Bronchus fibroblast of lung (primary cell): ENCODE measurements at places on chromosomes 13 and 19. TPM values are rescaled to one million over a fixed set of nuclear protein-coding genes. Genes with fewer than 3 reads are reported as not detected.

The MKNK2 gene
- total RNA-seq = 117 and 123 TPM in 2 replicates

The DACH1 gene
- total RNA-seq = under 0.01 and 0.17 TPM in 2 replicates

The ZNF566 gene
- 2.8 and 3.4 TPM in 2 replicates for total RNA-seq

The LILRA6 gene
- total RNA-seq = not detected in 2 replicates

The RDH13 gene
- total RNA-seq = 6.4 and 8.4 TPM in 2 replicates

The CEACAM20 gene
- not detected in 2 replicates for total RNA-seq

The MED25 gene
- 28.4 and 28.7 TPM in 2 replicates for total RNA-seq

The FGF21 gene
- not detected in 2 replicates for total RNA-seq

The PPP1R13L gene
- total RNA-seq = 2.7 and 3.3 TPM in 2 replicates

The IRGC gene
- not detected in 2 replicates for total RNA-seq

The IGFL1 gene
- total RNA-seq = not detected in 2 replicates

The ZNF808 gene
- 5.6 and 5.7 TPM in 2 replicates for total RNA-seq

The NLRP5 gene
- total RNA-seq = not detected in 2 replicates

The C19orf67 gene
- not detected in 2 replicates for total RNA-seq

The RAB20 gene
- 2.4 and 2.8 TPM in 2 replicates for total RNA-seq

The MEIOSIN gene
- total RNA-seq = not detected in 2 replicates

The ZNF586 gene
- 4.9 and 5.9 TPM in 2 replicates for total RNA-seq

The CDX2 gene
- total RNA-seq = not detected in 2 replicates

The CLEC17A gene
- total RNA-seq = not detected in 2 replicates

The DENND1C gene
- total RNA-seq = not detected in 2 replicates

The SSC5D gene
- 0.89 and 1.7 TPM in 2 replicates for total RNA-seq

The CYP2F1 gene
- total RNA-seq = not detected in 2 replicates

The B3GNT8 gene
- 2.1 and 3.5 TPM in 2 replicates for total RNA-seq

The CEACAM5 gene
- total RNA-seq = not detected in 2 replicates

The OR7A5 gene
- total RNA-seq = not detected in 2 replicates

The C2CD4C gene
- total RNA-seq = 0.15 TPM in 1 of 2 replicates, not detected in the other

The F10 gene
- 9.4 and 12.0 TPM in 2 replicates for total RNA-seq

The NOTCH3 gene
- total RNA-seq = 3.0 and 3.1 TPM in 2 replicates

The IFNL1 gene
- total RNA-seq = not detected in 2 replicates

The KCNN4 gene
- 0.17 and 0.74 TPM in 2 replicates for total RNA-seq

The CERS4 gene
- total RNA-seq = 6.7 and 9.1 TPM in 2 replicates

The NKPD1 gene
- 0.15 and 0.34 TPM in 2 replicates for total RNA-seq

The NCR1 gene
- not detected in 2 replicates for total RNA-seq

The ANGPTL8 gene
- total RNA-seq = not detected in 2 replicates

The OLFM4 gene
- total RNA-seq = not detected in 2 replicates

The ADPRHL1 gene
- 1.0 and 1.8 TPM in 2 replicates for total RNA-seq

The CEACAM7 gene
- not detected in 2 replicates for total RNA-seq

The CGB1 gene
- total RNA-seq = 2.9 TPM in 1 of 2 replicates, not detected in the other

The GRIK5 gene
- total RNA-seq = 0.34 and 1.0 TPM in 2 replicates

The POSTN gene
- total RNA-seq = 5.8 and 7.1 TPM in 2 replicates

The KLK14 gene
- not detected in 2 replicates for total RNA-seq

The TLE6 gene
- 0.17 and 0.30 TPM in 2 replicates for total RNA-seq

The ERICH4 gene
- not detected in 2 replicates for total RNA-seq

The KLHL1 gene
- not detected in 2 replicates for total RNA-seq

The ZNF223 gene
- total RNA-seq = 2.4 and 3.5 TPM in 2 replicates
